Left lobe of liver (tissue), 2 donors: ENCODE measurements at places on chromosomes 7 and 10. TPM values are rescaled to one million over a fixed set of nuclear protein-coding genes. Genes with fewer than 3 reads are reported as not detected.

DNA sequence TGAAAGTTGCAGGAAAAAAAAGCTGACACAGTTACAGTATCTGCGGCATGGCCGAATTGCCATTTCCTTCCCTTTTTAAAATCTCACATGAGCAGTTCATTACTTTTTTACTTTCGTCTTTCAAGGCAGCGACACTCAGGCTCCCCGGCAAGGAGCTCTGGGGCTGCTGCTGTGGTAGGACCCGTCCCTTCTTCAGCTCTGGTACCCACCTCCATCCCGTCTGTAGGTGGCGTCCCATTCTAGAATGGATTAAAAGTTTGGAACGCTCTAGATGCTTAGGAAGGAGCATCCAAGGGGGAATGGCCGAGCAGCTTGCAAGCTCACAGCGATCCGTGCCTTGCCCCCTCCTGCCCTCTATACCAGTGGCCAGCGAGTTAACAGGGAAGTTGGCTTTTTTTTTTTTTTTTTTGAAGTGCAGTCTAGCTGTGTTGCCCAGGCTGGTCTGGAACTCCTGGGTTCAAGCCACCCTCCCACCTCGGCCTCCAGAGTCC lies 22.8 kb upstream of the TTYH3 start:
- no peak for DNase-seq

The PDGFA gene
- total RNA-seq, result 2.7 TPM

- DNase-seq, result no peak
Observed at GRCh38 chr10:103818105-103818504, 37.3 kb downstream of the SH3PXD2A start.

- DNase-seq, result no peak
Observed at GRCh38 chr10:15719899-15720634, at the start of gene ITGA8. ITGA8 (minus strand) TSS chr10:15719922; CDS start chr10:15719771, 151 bp downstream.

The NPY4R2 gene
- not detected for total RNA-seq

- no peak for DNase-seq
Observed at GRCh38 chr10:127161482-127161881, 34.9 kb downstream of the INSYN2A start.

The ARMC10 gene
- total RNA-seq, result 15.8 TPM

The MLXIPL gene
- 457 TPM for total RNA-seq

DNA sequence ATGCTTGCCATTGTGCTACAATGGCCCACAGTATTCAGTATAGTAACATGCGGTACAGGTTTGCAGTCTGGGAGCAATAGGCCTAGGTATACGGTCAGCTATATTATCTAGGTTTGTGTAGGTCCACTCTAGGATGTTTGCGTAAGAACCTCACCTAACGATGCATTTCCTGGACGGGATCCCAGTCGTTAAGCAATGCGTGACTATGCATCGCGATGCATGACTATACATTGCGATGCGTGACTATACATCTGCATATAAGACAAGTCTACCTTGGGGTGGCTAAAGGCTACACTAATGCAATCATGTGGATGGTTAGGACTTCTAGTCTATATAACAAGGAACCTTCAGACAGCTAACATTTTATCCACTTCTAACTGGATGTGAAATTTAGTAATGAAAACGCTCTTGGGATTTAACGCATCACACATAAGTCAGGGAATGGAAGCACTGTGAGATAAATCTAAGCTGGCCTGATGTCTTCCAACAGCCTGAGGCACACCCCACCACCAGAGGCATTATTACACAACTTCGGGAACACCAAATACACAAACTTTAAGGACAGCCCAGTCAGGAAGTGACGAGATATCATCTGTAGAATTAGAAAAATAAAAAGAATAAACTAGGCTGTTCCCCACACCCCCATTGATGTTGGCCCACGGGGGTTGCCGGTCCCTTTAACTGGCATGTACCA lies 9.2 kb downstream of the GNA12 start:
- no peak for DNase-seq

DNA sequence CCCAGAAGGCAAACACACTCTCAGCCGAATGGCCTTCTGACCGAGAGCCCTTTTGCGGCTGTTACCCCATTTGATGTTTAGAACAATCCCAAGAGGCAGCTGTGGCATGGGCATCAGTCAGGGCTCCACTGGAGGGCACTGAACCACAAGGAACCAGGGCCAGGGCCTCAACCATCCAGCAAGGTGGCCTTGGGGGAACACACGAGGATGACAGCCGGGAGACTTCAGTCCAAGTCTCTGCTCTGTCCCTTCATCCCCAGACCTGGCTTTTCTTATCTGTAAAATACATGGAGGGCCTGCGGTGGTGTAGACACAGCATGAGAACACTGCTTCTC lies 63.6 kb upstream of the INSIG1 start:
- DNase-seq, result no peak

DNA sequence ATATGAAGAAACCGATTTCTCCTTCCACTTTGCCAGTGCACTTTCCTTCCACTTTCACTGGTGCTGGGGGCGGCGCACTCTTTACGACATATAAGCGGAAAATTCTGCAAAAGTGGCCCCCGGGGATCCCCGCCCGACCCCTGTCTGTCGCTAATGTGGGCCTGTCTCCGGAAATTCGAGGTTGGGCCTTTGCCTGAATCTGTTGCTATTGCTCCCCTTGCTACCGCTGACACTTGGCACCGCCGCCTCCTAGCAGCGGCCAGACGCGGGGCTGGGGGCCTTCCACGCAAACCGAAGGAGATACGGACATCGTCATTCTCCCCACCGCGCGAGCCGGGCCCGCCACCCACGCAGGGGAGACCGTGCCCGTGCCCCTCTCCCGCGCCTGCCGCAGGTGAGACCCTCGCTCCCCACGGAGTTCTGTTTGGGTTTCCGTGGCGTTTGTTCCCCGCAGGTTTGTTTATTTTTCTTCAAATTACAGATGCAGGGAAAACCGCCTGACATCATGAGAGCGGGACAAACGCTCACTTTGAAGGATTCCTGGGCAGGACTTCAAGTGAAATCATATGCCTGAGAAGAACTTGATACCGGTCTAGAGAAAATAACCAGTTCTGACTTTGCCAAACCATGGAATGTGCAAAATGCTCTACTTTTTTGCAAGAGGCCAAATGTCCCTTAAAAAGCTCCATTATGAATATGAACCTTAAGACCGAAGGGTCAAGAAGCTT lies 5.0 kb downstream of the TWIST1 start:
- no peak for DNase-seq

The CAV1 gene
- total RNA-seq, result 9.3 TPM

The SPDYE3 gene
- not detected for total RNA-seq

DNA sequence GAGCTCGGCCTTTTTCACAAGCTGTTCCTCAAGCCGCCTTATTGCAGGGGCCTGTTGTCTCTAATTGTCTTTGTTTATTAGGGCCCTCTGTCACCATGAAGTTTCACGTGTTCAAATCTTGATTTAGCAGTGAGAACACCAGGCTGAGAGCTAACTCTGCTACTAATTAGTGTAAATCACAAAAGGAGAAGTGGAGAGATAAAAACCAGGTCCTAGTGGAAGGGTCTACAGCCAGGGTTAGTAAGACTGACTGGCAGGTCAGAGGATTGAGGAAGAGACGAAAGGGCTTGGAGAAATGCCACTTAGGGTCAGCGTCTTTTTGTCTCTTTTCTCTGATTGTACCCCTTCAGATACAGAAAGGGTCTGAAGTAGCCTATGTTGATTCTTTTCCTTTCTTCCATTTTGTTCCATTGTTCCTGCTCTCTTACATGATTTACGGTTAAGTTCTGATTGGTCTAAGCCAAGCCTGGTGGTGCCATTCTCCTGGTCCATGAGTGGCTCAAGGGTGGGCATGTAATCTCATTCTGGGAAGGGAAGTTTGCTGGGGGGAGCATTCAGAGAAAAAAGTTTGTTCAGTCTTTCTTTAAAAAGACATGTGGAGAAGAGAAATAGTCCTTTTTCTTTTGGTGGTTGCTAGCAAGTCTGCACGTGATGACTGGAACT lies 21.3 kb downstream of the SSMEM1 start:
- DNase-seq, result no peak

GRCh38 chr10:24418532-24418931 lies 209.6 kb downstream of the KIAA1217 start:
- DNase-seq, result no peak

The ANKRD26 gene
- total RNA-seq, result 3.5 TPM

The KNDC1 gene
- 8.5 TPM for total RNA-seq

The SNCG gene
- 2.0 TPM for total RNA-seq

DNA sequence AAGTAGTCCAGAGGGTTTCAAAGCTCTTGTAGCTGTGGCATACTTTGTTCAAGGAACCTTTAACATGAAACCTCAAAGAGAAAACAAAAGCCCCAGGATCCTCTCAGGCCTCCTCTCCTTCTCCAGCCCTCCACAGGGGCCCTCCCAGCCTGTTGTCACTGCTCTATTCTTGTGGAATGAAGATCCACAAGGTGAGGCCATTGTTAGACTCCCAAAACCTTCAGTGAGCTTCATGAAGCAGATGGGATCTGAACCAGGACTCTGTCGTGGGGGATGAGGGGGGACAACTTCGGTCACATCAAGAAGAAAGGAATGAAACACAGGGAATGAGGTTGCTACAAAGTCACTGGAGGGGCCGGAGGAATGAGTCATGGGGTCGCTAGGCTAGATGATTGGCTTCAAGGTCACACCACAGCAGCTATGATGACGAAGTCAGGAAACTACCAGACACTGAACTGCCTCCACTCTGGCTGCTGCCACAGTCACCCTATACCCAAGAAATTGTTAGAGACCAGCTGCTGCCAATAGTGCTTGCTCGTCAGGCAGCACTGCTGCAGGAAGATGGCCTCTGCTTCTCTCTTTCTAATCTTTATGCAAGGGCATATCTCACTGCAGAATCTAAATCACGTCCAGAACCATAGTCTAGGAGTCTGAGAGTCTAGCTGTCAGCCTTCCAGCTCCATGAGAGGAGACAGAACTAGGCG lies 208.8 kb downstream of the HIBADH start:
- no peak for DNase-seq

The SCIN gene
- total RNA-seq, result 0.30 TPM

DNA sequence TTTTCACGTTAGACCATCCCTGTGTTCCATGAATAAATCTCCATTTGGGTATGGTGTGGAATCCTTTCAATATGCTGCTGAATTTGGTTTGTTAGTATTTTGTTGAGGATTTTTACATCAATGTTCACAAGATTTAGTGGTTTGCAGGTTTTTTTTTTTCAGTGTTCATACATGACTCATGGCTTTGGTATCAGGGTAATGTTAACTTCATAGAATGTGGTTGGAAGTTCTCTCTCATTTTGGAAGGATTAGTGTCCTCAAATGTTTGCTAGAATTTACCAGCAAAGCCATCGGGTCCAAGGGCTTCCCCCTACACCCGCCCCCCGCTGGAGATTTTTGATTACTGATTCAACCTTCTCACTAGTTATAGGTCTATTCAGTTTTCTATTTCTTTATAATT lies 398.0 kb downstream of the NXPH1 start:
- DNase-seq, result no peak

GRCh38 chr7:80482950-80483349 lies 28.9 kb downstream of the GNAT3 start:
- DNase-seq, result no peak

The MKRN1 gene
- total RNA-seq, result 39.6 TPM

DNA sequence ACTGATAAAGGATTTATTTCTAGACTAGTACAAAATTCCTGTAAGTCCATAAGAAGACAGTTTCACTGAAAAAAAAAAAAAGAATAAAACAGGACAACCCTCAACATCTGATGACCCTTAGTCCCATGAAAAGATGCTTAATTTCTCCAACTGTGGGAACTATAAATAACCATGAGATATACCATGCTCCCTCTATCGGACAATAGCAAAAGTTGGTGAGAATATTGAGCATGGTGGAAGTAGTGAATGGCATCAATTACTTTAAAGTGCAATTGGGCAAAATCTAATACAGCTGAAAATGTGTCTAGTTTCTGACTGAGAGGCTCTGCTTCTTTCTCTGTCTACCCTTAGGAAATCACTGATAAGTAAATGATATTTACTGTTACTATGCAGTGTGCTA lies 348.8 kb downstream of the SUGCT start:
- no peak for DNase-seq

GRCh38 chr10:96288151-96288621 lies 16.0 kb upstream of the DNTT start:
- DNase-seq, result no peak
